GOT3 (cell line): ENCODE measurements at places on chromosomes 5 and 9.

DNA sequence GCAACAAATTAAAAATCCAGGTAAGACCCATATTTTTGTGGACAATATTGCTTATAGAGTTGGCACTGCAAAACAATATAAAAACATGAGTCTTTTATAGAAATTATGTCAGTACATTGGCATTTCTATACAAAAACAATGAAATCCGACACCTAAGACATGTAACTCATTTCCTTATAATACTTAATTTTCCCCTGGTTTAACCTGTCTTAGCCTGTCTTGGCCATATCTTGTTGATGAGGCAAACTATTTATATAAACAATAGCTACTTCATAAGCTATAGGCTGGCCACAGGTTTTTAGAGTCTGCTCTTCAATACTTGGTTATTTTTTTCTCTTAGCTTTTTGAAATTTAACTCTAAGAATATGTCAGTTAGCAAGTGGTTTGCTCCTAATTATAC lies 44.7 kb upstream of the IZUMO3 start:
- no peak for DNase-seq

GRCh38 chr5:6773342-6774035 lies 60.3 kb downstream of the TENT4A start:
- no peak for DNase-seq

GRCh38 chr5:154356020-154356655 lies 89.7 kb upstream of the SAP30L start:
- no peak for DNase-seq

DNA sequence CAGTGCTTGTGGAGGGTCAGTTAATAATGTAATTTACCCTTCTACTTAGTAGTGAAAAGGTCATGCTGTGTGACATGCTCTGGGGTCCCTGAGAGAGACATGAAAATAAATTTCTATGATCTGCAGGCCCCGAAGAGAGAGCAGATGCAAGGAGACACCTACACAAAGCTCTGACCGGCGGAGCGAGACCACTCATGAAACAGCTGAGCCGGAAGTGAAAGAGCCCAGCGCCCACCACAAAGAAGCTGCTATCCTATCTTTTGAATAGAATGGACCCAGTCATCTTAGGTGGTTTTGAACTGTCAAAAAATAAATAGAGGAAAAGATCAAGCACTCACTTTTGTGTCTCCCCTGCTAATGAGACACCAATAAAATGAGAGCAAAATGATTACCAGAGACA lies 190.0 kb downstream of the MED10 start:
- no peak for DNase-seq

GRCh38 chr5:150498501-150498900 lies 9.4 kb upstream of the NDST1 start:
- no peak for DNase-seq

DNA sequence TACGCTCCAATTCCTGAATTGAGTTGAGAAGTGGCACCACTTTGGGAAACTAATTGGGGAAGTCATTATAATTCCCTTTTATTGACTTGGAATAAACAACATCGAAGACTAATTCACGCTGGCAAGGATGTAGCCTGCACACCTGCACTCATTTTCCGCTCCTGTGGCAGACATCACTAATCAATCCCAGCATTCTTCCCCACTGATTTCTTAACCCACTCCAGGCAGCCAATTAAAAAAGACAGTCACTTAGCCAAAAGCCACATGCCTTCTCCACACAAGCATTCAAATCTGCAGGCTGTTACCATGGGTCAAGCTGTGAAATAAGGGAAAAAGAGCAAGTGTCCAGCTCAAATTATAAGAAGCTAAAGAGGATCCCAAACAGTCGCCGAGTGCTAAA lies 68.2 kb upstream of the HRH2 start:
- DNase-seq, result no peak

GRCh38 chr9:109493648-109494047 lies 4.5 kb downstream of the PTPN3 start:
- DNase-seq, result no peak

DNA sequence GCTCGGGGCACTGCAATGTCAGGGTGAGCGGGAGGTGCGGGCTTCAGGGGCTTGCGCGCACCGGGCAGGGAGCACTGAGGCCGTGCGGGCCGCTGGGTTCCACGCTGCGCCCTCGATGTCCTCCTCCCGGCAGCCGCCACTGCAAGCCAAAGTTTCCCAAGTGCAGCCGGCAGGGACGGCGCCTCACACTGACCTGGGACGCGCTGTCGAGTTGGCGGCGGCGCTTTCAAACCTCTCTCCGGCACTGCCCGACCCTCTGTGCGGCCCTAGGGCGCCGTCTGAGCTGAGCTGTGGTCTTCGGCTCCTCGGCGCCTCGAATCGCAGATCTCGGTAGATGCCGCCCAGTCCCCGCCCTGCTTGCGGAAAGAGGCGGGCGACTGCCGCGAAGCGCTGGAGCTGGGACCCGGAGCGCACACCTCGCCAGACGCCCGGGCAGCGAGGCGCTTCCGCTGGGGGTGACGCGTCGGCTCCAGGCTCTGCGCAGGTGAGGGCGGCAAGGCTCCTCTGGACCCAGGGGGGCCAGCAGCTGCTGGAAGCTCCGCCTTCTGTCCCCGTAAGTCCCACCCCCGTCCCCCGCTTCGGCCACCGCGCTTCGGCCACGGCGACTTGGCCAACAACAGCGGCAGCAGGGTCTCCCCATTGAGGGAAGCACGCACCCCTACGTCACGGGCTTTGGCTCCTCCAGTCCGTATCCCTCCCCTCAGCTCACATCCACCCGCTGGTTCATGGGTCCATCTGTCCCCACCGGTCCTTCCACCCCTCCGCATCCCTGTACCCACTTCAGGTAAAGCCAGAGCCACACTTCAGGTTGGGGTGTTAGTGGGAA lies at the start of gene ANKRD34B:
Gene ANKRD34B, minus strand, starts transcription at position 320 of the 826 bp plus-strand sequence. CDS start 10,261 bp downstream, outside the sequence.
- no peak for DNase-seq

- DNase-seq, result no peak
These were observed 24.6 kb downstream of the NR2F1 start for GRCh38 chr5:93607367-93608258.

- no peak for DNase-seq
These were observed 7.7 kb downstream of the CCNI2 start for GRCh38 chr5:132754947-132755346.
